ENCODE measurements at places on chromosomes 7 and 10.

GRCh38 chr10:116271593-116272439, 1.2 kb downstream of the GFRA1 start:
- DNase-seq, result no peak

DNA sequence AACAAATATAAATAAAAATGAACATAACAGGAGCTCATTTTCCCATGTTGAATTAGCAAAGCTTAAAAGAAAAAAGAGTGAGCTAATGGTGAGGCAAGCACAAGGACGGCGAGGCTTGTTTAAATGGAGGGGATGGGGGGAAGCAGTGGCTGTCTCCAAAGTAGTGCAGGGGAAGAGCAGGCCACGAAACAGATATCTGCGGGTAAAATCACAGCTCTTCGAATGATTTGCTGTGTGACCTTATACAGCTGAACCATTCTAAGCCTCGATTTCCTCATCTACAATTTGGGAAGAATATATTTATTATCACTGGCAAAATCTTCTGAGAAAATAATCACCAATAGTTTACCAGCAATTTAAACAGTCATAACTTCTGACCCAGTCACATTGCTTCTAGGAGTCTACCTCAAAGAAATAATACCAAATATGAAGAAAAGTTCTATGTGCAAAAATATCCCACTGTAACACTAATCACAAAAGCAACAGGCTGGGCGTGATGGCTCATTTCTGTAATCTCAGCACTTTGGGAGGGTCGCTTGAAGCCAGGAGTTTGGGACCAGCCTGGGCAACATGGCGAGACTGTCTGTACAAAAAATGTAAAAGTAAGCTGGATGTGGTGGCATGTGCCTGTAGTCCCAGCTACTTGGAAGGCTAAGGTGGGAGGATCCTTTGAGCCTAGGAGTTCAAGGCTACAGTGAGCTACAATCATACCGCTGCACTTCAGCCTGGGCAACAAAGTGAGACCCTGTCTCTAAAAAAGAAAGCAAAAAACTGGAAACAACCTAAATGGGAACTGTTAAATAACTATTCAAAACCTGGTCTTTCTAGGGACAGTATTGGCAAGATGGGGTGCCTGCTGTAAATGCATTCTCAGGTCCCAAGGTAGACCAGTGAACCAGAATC, 63.1 kb upstream of the ASAH2 start:
- DNase-seq, result no peak

DNA sequence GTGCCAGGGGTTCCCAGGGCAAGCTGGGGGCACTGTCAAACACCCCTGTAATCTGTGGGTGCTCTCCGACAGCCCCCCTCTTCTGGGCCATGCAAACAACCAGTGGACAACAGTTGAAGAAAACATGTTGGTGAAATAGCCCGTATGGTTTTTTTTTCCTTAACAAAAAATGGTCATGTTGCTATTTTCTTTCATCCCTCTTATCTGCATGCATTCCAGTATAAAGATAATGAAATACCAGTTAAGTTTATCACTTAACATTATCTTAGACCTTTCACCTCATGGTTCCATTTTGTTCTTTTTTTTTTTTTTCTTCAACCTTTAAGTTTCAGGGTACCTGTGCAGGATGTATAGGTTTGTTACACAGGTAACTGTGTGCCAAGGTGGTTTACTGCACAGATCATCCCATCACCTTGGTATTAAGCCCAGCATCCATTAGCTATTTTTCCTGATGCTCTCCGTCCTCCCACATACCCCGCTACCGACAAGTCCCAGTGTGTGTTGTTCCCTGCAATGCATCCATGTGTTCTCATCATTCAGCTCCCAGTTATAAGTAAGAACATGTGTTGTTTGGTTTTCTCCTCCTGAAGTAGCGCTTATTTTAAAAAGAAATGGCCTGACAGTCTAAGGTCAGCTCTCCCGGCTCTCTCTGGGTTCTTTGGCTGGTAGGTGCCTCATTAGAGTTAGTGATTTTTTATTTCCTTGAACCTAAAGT, 110.1 kb downstream of the NRP1 start:
- no peak for DNase-seq

DNA sequence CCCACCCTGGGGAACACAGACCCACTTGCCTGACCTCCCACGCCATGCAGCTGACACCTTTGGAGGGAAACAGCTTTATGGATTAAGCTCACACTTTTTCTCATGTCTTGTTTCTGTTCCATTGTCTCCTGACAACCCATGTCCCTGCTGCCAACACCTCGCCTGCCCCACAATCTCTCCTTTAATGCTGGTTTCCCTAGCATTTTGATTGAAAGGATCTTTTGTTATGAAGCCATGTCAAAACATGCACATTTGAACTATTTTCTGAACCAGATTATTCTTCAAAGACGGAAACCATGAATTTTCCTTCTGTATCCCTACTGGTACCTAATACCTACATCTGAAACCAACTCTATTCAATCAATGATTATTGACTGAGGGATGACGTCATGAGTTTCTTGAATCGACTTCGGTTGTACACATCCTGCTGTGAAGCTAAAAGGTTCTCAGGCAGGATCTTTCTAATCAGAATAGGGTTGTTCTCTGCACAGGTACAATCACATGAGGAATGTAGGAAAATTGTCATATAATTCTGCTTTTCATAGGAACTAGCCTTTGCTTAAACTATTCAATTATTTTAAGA, 106.2 kb upstream of the NEBL start:
- no peak for DNase-seq

DNA sequence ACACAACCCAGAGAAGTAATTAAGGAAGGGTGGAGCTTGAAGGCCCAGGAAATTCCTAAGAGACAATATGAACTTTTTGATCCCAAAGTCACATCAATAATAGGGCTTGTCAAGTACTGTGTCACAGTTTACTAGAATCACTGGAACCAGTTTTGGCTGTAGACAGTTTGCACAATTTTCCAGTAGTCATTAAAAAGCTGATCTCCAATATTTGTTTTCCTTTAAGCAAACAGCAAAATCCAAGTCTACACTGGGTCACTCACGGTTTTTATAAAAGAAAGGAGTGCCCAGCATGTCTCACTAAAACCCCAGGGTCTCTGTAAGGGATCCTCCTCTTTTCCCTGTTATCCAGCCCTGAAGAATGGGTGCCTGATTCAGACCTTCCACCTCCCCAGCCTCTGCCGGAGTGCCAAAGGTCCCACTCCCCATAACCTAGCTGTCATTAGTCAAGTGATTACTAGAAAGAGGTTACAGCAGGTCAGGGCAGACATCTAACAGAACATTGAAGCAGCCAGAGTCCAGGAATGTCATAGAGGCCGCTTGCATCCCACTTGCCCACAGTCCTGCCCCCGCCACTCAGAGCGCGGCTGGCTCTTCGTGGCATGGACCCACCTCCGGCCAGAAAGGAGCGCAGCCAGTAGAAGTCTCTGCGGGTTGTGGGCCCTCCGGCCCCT, 552 bp downstream of the SLC25A16 start:
- DNase-seq, result no peak

GRCh38 chr7:50069613-50070012, 23.4 kb downstream of the ZPBP start:
- no peak for DNase-seq

DNA sequence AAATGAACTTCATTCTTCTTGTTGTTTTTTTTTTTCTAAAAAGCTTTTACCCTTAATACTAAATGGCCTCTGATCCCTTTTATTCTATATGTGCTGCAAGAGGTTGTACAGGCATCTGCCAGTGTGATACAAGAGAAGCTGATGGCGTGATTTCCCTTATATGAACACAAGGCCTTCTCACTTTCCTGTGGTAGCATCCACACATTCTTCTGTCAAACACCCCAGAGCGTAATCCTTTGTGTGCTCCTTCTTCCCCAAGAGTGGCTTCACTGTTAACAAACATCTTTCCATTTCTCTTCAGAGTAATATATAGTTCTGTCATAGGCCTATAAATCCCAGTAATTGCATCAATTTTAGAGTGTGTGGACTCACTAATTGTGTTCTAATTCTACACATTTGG, 86.3 kb upstream of the CAPZA2 start:
- DNase-seq, result no peak

Data from GM19239 (cell line).